ENCODE measurements at places on chromosomes 11 and 22.

DNA sequence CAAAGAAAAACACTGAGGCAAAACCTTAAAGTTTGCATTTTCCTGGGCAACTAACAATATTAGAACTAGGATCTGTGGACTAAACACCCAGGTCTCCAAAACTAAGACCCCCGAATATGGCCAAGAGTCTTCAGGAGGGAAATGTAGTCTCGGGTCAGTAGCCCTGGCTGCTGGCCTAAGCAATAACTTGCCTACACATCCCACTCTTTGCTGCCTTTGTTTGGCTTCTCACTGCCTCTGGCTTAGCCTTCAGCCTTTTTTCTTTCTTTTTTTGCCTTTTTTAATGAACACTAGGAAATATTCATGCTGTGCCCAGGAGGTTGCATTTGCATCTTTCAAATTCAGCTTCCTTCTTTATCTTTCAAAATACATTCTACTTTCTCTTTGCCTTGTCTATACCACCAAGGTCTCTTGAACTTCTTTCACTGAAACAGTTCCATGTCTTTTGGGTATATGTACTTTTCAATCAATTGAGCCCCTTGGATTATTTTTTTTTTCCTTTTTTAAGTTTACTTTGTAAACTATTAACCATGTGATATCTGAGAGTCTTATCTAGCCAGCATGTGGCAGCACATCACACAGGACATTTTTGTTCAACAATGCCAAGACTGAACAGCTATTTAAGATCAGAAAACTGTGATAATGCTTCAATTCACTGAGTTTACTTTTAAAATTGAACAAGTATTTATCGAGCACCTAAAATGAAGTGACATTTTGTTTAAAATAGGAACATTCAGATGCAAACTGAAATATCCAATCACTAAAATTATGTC, 165.0 kb upstream of the TRPC6 start:
- DNase-seq: no peak

DNA sequence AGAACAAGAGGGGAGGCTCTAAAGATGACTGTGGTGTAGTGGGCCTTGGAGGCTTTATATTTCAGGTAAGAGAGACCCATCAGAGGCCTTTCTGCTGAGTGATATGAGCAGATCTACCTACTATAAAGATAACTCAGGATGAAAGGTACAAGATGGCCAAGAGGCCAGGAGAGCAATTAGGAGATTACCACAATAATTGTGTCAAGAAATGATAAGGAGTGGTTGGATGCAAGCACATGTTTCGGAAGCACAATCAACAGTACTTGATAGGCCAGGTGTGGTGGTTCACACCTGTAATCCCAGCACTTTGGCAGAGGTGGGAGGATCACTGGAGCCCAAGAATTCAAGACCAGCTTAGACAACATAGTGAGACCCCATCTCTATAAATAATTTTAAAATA, 43.8 kb downstream of the SIK3 start:
- no peak for DNase-seq

DNA sequence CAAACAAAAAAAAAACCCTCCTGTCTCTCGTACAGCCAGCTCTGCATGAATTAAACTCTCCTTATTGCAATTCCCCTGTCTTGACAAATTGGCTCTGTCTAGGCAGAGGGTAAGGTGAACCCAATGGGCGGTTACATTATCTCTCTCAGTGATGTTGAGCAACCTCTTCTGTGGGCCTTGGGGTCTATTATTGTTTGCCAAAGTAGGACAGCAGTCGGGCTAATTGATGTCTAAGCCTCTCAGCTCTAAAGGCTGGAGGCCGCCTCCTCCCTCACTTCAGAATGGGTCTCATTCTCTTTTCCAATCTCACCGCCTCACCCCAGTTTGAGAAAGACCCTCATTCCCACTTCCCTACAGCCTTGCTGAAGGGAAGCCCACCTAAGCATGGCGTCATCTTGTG, 1.3 kb upstream of the SLC25A45 start:
- no peak for DNase-seq

DNA sequence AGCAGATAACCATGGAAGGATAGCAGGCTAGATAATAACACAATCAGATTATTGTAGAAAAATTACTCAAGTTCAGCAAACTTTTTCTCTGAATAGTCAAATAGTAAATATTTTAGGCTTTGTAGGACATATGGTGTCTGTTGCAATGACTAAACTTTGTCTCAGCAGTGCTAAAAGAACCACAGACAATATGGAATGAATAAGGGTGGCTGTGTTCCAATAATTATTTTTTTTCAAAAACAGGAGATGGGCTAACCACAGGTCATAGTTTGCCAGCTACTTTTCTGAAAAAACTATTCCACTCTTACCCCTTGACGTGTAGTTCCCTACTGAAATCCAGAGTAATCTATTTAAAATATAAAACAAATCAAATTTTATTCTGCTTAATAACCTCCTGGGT, 153.9 kb upstream of the LRRC4C start:
- DNase-seq: no peak

DNA sequence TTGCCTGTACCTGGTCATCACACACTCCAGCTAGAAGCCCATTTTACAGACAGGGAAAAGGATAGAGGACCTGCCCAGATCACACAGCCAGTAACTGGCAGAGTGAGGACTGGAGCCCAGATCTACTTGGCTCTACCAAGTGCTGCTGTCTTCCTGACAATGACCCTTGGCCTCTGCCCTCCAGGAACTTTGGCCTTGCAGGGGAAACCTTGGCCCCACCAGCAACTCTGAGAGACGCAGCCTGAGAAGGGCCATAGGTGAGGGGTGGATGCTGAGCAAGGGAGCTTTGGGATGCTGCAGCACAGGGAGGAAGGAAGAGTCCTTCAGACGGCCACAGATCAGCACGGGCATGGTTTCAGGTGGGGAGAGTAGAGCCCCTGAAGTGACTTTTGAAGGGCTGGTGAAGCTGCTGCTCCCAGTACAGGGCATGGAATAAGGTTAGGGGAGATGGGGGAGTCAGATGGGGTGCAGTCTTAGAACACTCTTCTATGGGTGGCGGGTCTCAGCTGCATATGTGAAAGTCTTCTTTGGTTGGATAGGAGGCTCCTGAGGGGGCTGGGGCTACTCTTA, 2.0 kb upstream of the CAPN5 start:
- no peak for DNase-seq

- DNase-seq: no peak
These were observed 94.5 kb downstream of the ME3 start for GRCh38 chr11:86577644-86578636.

GRCh38 chr11:35859301-35859700, 84.6 kb upstream of the LDLRAD3 start:
- DNase-seq: no peak

GRCh38 chr11:69703768-69704507, at the start of gene FGF19:
FGF19 (minus strand) TSS chr11:69704022; CDS start chr11:69703876, 146 bp downstream.
- no peak for DNase-seq

DNA sequence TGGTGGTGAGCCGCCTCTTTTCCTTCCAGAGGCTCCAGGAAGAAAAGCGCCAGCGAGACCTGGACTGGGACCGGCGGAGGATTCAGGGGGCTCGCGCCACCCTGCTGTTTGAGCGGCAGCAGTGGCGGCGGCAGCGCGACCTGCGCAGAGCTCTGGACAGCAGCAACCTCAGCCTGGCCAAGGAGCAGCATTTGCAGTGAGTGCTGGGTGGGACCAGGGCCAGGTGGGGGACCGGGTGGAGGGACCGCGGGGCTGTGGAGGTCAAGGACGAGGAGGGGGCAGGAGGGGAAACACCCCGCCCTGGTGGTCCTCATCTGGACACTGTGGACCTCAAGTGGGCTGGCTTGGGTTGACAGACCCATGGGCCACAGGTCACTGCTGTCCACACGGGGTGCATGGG, 17.4 kb downstream of the RIBC2 start:
- DNase-seq: no peak

DNA sequence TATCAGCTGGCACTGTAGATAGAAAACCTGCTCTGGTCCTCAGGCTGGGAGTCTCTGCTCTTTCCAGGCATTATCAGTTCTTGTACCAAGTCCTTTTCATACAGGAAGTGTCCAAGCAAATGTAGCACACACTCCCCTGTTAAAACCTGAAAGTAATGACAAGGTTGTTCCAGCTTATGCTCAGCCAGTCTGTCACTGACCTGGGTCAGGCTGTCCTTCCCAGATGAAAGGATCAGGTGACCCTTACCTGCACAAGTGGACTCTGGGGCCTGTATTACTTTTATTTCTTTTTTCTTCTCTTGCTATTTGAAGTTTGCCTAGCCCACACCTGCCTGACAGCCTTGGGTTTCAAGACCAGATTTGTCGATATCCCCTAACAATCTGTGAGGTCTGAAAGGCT, 156.3 kb upstream of the SESN3 start:
- DNase-seq: no peak

DNA sequence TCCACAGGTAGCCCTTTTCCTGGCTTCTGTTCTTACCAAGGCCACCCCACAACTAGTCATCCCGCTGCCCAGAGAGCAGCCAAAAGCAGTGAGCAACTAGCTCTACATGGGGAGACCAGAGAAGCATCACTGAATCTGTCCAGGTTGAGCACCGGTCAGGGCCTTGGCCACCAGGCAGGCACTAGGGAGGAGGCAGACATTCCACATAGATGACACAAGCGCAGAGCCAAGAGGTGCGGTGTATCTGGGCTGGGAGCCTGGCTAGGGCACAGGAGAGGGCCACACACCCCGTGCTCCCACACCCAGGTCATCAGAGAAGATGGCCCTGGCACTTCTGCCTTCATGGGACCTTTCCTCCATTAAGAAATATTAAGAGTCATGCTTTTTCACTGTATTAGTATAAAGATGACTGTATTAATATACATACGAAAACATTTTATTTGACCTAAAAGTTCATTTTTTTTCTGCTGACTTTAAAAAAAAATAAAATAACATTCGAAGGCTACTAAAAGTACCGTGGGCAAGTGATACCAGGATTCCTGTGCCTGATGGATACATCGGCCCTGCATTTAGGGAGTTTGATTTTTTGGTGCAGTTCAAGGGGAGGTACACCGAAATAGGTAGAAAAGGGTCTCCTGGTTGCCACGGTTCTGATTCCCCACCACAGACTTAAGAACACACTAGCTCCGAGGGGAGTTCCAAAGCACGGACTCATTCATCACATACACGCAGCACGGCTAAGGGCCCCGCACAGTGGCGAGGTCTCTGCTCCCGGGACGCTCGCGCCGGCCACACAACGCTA, 1.2 kb downstream of the DGCR2 start:
- DNase-seq: no peak

DNA sequence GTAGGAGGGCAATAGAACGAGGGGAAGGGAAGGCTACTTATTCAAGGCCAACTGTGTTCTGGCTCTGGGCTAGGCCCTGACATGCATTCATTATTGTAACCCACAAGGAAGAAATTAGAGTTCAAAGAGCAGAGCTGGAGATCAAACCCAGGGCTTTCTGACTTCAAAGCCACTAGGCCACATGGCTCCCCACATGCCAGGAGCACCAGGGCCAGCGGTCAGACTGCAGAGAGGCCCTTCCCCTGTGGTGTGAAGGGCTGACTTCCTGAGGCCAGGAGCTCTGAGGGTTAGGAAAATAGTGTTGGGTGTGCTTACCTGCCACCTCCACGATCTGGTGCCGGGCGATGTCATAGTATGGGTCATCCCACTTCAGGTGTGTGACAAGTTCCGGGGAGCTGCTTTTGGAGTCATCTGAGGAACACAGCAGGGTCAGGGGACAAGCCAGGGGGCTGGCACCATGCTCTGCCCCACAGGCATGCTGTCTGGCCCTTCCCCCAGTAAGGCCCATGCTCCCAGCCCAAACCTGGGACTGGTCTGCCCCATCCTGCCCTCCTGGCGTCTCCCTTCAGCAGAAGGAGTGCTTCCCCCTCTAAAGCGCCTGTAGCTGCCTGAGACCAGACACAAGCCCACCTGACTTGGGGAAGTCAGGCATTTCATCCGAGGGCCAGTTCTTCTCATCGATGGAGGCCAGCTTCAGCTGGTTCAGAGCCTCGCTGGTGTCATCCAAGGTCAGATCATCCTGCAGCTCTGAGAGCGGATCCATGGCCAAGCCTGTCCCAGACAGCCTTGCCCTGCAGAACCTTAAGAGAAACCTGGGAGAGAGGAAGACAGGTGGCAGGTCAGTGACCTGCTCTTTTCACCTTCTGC, 4.8 kb downstream of the ARHGAP1 start:
- DNase-seq: no peak

- DNase-seq: no peak
These were observed 24.2 kb upstream of the TMEM123 start for GRCh38 chr11:102476812-102477211.

DNA sequence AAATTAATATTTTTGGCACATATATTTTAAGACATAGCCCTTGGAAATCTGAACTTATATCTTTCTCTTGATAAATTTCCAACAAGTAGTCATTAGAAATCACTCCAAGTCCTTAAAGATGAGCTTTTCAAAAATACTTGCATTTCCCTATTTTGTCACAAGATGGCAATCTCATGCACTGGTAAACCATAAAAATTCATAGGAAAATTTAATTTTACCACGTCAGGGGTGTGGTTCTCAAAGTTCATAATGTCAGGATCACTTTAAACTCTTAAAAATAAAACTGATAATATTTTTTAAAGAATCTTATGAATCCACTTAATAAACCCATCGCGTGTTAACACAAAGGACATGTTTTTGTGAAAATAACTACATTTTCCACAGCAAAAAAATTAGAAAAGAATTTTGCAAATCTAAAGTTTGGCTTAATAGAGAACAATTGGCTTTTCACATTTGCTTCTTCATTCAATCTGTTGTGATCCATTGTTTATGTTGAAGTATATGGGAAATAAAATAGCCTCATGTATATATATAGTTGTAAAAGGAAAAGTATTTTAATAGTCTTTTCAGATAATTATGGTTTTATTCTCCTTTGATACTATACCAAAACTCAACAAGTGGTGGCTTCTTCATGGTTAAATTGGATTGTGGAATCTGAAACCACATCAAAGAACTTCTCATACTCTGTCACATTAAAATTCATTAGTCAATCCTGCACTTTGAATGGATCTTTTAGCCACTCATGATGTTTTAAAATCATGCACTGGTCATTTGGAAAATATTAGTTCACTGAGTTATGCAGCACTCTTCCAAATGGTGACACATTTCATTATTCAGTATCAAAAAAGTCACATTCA, 169.1 kb downstream of the CADM1 start:
- no peak for DNase-seq

DNA sequence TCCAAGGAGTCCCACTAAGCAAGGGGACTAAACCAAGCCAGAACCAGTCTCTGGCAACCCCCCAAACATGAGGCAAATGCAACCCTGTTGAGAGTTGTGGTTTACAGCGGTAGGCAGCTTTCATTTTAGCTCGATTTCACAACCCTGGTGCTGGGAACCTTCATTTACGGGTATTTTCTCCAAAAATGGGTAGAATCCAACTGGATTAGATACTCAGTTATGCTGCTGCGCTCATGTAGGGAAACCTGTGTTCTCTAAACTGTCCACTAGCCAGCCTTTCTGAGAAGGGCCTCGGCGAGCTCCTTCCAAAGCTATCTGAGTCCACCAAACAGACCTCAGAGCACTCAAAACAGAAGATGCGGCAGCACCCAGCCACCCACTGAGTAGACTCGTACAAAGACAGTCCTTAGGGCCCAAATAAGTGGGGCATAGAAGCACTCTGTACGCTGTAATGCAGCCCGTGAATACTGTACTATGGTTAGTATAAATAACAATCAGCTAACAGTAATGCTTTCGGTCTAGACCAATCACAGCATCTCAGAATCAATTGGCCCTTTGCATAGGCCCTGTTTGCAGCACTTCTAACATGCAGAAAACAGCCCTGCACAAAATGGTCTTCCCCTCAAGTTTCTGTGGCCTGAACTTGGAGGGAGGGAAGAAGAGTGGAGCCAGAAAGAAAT, 104.7 kb downstream of the ETS1 start:
- no peak for DNase-seq

- DNase-seq: no peak
These were observed 108.8 kb downstream of the WT1 start for GRCh38 chr11:32326522-32326921.

GRCh38 chr11:119409731-119410130, 13.2 kb downstream of the THY1 start:
- no peak for DNase-seq

- DNase-seq: no peak
These were observed 43.1 kb downstream of the SVIP start for GRCh38 chr11:22786475-22786874.
